ENCODE measurements at places on chromosomes 2 and 18. TPM values are rescaled to one million over a fixed set of nuclear protein-coding genes. Genes with fewer than 3 reads are reported as not detected.

- no peaks in the 10 kb centered on the region for H3K27me3 ChIP-seq
- no peaks in the 10 kb centered on the region for H3K4me1 ChIP-seq
- no peak for DNase-seq
- no peaks in the 10 kb centered on the region for H3K36me3 ChIP-seq
Measured at GRCh38 chr2:186570604-186571003, 19.3 kb upstream of the ITGAV start.

- no peak for DNase-seq
- peak overlapping the region; percentile 75 for H3K27ac ChIP-seq
- no peaks in the 10 kb centered on the region for H3K36me3 ChIP-seq
- peaks cover 39% of the 10 kb centered on the region for H3K4me1 ChIP-seq
Measured at GRCh38 chr2:98037206-98037605, 41.5 kb upstream of the TMEM131 start.

Gene RPS27A
- total RNA-seq, result 884 TPM

- H3K4me1 ChIP-seq, result no peaks in the 10 kb centered on the region
- DNase-seq, result no peak
- H3K4me3 ChIP-seq, result no peak overlapping the region
Measured at GRCh38 chr2:77552956-77553355, 30.8 kb upstream of the LRRTM4 start.

GRCh38 chr2:217606296-217606695, 396.5 kb downstream of the TNS1 start:
- no peak overlapping the region for H3K4me3 ChIP-seq
- H3K36me3 ChIP-seq, result no peaks in the 10 kb centered on the region
- no peaks in the 10 kb centered on the region for H3K27me3 ChIP-seq
- no peak for DNase-seq

- H3K27me3 ChIP-seq, result no peaks in the 10 kb centered on the region
- H3K4me3 ChIP-seq, result no peak overlapping the region
- H3K27ac ChIP-seq, result no peak overlapping the region
- no peaks in the 10 kb centered on the region for H3K4me1 ChIP-seq
- DNase-seq, result no peak
Measured at GRCh38 chr2:123362671-123363440, 662.2 kb upstream of the CNTNAP5 start.

GRCh38 chr2:217910875-217911212, 92.0 kb downstream of the TNS1 start:
- no peaks in the 10 kb centered on the region for H3K36me3 ChIP-seq
- H3K27me3 ChIP-seq, result no peaks in the 10 kb centered on the region
- peak overlapping the region; percentile 87 for H3K27ac ChIP-seq
- H3K4me3 ChIP-seq, result no peak overlapping the region
- DNase-seq, result no peak

DNA sequence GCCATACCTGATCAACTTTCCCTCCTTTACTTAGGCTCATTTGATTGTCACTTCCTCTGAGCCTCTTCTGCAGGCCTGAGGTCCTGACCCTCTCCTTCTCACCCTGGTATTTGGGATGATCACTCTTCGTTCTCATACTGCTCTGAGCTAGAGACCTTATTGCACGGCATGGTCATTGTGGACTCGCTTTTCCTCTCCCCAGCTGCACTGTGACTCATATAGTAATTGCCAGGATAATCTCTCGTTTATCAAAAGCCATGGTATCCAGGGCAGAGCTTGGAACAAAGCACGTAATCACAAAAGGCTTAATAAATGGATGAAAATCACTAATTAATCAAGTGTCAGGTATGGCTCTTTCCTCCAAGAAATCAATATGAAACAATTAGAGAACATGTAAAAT, 40.9 kb upstream of the TRIB2 start:
- H3K4me3 ChIP-seq, result no peak overlapping the region
- no peak for DNase-seq
- no peaks in the 10 kb centered on the region for H3K36me3 ChIP-seq
- no peaks in the 10 kb centered on the region for H3K4me1 ChIP-seq
- H3K27me3 ChIP-seq, result no peaks in the 10 kb centered on the region

- no peak for DNase-seq
- H3K4me3 ChIP-seq, result peak overlapping the region; percentile 46
- no peaks in the 10 kb centered on the region for H3K36me3 ChIP-seq
- no peaks in the 10 kb centered on the region for H3K27me3 ChIP-seq
- peak overlapping the region; percentile 67 for H3K27ac ChIP-seq
- peaks cover 21% of the 10 kb centered on the region for H3K4me1 ChIP-seq
Measured at GRCh38 chr2:9205486-9205885, 1.1 kb upstream of the ASAP2 start.

GRCh38 chr2:20451761-20452499, 5.1 kb downstream of the RHOB start:
- peak; percentile 13 for DNase-seq
- H3K27ac ChIP-seq, result peak overlapping the region; percentile 87
- H3K36me3 ChIP-seq, result peaks cover 20% of the 10 kb centered on the region

Gene LYG1
- 0.67 TPM for total RNA-seq

DNA sequence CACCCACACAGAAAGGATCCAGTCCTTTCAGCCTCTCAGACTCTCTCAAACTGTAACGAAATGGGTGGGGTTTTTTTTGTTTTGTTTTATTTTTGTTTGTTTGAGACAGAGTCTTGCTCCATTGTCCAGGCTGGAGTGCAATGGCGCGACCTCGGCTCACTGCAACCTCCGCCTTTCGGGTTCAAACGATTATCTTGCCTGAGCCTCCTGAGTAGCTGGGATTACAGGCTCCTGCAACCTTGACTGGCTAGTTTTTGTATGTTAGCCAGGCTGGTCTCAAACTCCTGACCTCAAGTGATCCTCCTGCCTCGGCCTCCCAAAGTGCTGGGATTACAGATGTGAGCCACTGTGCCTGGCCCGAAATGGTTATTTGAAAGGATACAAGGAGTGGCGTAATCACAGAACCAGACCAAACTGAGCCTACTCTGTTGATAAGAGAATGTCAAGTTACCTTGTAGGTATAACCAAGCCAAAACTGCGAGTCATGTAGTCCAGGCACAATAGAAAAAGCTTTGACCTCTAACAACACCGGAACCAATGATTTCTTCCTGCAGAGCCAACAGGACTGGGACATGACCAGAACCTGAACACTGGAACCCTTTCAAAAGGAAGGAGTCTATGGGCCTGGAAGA, 72.5 kb downstream of the NCAPH start:
- no peaks in the 10 kb centered on the region for H3K27me3 ChIP-seq
- no peak overlapping the region for H3K27ac ChIP-seq
- H3K4me1 ChIP-seq, result peaks cover 14% of the 10 kb centered on the region
- DNase-seq, result no peak
- no peak overlapping the region for H3K4me3 ChIP-seq

GRCh38 chr18:36493349-36494159, 196.0 kb downstream of the FHOD3 start:
- H3K4me1 ChIP-seq, result peaks cover 37% of the 10 kb centered on the region
- H3K36me3 ChIP-seq, result no peaks in the 10 kb centered on the region

DNA sequence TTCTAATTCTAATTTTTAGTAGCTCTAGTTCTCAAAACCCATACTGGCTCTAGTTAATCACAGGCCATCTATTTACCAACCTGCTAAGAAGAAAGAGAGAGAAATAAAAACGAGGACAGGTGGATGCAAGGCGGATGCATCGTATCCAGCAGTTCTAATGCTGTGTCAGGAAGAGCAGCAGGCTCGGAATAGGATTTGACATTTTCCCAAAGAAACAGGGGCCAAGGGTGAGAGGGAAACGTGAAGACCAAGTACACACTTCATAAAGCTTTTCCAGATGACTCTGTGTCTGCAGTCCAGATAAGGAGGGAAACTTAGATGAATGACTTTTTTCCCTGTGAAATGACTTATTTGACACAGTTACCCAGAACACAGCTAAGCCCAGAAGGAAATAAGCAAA, 117.5 kb downstream of the ESCO1 start:
- peaks cover 48% of the 10 kb centered on the region for H3K4me1 ChIP-seq
- no peaks in the 10 kb centered on the region for H3K27me3 ChIP-seq
- peak overlapping the region; percentile 79 for H3K27ac ChIP-seq
- no peak for DNase-seq
- H3K36me3 ChIP-seq, result no peaks in the 10 kb centered on the region

- H3K36me3 ChIP-seq, result no peaks in the 10 kb centered on the region
- no peaks in the 10 kb centered on the region for H3K4me1 ChIP-seq
- no peaks in the 10 kb centered on the region for H3K27me3 ChIP-seq
- no peak for DNase-seq
- no peak overlapping the region for H3K27ac ChIP-seq
- no peak overlapping the region for H3K4me3 ChIP-seq
Measured at GRCh38 chr2:238947920-238948710, 100.2 kb downstream of the TWIST2 start.

DNA sequence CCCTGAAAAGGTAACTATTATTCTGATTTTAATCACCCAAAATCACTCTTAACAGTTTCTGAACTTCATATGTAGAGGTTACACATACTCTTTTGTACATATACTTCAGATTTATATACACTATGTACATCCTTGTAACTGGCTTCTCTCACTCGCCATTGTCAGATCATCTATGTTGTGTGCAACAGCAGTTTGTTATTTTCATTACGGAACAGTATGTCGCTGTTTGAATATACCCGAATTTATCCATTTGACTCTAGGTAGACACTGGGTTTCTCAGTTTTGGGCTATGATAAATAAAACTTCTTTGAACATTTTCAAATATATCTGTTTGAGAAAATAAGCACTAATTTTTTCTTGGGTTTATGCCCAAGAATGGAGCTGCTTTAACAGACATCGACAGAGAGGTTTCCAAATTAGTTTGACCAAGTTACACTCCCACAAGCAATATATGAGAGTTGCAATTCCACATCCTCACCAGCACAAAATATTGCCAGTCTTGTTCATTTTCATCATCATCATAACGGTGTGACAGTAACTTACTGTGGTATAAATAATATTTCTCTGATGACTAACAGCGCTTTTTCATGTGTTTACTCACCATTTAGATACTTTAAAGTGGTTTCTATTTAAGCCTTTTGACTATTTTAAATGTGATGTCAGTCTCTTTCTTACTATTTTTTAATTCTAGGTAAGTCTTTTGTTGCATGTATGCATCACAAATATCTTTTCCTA, 80.9 kb downstream of the SMC6 start:
- H3K27me3 ChIP-seq, result no peaks in the 10 kb centered on the region
- DNase-seq, result no peak
- H3K4me3 ChIP-seq, result no peak overlapping the region
- no peak overlapping the region for H3K27ac ChIP-seq

Gene ALPP
- not detected for total RNA-seq

Data from gastrocnemius medialis (tissue), 4 donors.